ENCODE measurements at places on chromosomes 1 and 21.

DNA sequence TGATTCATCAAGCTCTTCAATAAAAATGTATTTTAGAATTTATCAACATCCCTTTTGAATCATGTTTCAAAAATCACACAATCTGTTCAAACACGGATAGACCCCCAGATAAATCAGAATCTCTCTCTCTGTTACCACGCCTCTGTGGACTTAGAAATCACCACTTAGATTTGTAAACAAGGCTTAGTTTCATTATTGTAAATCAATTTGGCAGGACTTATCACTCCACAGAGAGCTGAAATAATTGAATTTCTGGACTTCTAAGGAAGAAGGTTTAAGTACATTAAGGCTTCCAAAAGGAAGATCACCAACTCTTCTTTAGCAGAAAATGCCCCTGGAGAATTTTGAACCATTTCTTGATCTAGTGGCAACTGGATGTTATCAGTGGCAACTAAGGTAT, 100.4 kb downstream of the APP start:
- DNase-seq = no peak

DNA sequence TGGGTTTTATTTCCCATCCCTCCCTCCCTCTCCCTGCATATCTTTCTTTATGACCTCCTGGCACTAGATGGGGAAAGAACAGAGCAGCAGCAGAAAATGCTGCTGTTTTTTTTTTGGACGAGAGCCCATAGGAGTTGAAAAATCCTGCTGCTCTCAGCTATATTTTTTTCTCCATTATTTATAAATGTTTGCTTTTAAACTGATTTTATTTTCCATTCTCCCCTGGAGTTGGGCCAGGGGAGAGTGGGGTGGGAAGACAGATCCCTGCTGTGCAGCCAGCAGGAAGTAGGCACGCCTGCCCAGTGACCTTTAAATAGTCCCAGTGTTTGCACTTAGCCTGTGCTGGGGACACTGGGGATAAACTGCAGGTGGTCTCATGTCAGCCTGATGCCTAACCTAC, 17.4 kb downstream of the SFT2D2 start:
- no peak for DNase-seq

DNA sequence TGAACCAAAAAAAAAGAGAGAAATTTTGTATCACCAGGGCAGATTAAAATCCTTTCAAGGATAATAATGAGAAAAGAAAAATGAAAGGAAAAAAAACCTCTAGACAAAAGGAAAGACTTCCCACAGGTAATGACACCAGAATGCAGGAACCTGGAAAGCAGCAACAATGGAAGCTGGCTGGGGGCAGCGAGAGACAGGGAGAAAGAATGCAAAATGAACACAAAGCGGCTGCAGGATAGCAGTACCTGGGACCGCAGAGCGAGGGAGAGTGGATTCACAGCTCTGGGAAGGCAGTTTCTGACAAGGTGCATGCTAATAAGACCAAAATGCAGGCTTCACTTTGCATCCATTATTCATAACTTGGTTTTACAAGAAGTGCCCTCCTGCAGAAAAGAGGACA, 349.0 kb downstream of the SIPA1L2 start:
- DNase-seq = no peak

DNA sequence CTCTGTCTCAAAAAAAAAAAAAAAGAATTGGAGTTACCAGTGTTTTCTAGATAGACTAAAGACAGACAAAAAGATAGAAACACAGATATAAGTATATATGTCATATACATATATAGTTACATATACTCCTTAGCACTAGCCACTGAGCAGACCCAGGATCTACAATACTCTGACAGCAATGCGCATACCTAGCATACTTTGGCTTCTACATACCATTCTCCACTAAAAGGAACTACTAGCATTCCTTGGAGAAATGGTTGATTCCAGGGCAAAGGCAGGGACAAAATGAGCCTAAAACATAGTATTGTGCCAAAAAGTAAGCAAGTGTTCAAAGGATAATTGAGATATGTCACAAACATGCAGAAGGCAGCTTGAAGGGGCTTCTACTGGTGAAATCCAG, 22.7 kb downstream of the SYNJ1 start:
- DNase-seq = no peak

GRCh38 chr1:218473522-218473921, 128.4 kb downstream of the TGFB2 start:
- no peak for DNase-seq

GRCh38 chr21:31180256-31181081, 142.2 kb upstream of the KRTAP19-8 start:
- DNase-seq = no peak

DNA sequence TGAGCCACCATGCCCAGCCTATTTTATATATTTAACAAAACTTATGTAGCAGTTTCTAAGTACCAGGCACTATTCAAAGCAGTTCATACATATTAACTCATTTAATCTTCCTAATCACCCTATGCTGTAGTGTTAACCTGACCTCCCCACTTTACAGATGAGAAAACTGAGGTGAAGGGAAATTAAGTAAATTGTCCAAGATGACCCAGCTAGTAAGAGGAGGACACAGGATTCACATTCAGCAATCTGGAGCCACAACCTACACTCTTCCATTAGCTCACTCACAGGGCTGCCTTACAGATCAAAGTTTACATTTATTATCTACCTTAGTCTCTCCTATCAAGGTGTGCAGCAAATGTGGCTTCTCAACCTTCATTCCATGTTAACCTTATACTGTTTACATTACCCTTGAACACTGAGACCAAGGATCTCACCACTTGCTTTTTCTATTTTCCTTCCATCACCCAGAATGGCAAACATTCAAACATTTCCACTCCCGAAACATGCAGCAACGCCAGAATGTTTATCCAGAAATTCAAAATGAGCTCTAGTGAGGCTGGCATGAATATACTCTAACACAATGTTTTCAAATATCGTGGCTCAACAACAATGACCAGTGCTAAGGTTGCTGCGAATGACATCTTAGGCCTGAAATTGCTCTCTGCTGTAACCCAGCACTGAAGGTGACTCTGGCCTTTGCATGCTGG, 24.5 kb downstream of the HIVEP3 start:
- no peak for DNase-seq

DNA sequence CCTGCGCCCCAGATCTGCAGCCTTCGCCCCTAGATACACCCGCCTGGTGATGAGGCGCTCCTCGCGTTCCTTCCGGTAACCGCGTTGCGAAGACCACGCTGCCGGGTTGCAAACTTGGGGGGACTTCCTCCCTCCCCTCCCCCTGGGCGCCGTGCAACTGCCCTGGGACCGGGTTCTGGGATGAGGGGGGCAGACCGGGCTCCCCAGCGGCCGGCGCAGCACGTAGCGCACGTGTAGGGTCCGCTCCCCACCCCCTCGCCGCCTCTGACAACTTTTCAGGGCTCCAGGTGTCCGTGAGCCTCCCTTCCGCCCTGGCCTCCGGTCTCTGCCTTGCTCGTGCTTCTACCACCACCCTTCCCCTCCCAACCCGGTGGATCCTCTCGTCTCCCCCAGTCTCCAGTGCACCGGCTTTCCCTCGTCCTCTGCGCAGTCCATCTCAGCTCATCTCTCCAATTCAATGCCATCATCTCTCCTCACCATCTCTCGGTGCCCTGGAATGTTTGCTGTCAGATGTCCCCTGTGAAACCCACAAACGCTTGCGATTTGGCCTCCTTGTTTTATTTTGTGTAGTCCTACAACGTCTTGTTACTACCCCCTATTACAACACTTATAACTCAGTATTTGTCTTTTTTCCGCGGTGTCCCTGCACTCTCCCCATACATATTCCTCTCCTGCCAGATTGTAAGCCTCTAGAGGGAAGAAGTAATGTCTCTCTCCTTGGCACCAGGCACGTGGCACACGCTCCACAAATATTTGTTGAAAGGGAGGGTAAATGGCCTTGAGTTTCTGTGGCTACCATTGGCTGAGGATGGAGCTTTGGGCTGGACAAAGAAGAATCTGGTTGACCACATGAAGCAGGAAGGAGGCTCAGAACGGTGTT, 782 bp downstream of the PCAT6 start:
- no peak for DNase-seq

DNA sequence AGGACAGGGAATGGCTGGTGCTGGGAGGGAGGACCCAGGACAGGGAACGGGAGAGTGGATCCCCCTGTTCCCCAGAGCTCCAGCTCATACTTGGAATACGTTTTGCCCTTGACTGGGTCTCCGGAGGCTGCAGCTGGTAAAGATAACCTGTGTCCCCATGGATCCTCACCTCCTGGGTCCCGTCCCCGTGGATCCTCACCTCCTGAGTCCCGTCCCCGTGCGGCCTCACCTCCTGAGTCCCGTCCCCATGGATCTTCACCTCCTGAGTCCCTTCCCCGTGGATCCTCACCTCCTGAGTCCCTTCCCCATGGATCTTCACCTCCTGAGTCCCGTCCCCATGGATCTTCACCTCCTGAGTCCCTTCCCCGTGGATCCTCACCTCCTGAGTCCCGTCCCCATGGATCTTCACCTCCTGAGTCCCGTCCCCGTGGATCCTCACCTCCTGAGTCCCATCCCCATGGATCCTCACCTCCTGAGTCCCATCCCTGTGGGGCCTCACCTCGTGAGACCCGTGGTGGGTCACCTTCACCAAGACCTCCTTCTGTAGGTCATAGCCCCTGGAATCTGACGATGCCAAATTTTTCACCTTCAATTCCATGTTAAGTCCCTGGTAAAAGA, 61.4 kb downstream of the SCCPDH start:
- no peak for DNase-seq

- DNase-seq = no peak
These were observed 11.8 kb downstream of the NFASC start for GRCh38 chr1:204882479-204882878.

- no peak for DNase-seq
These were observed 119.7 kb downstream of the PPIAL4G start for GRCh38 chr1:148363439-148363810.

DNA sequence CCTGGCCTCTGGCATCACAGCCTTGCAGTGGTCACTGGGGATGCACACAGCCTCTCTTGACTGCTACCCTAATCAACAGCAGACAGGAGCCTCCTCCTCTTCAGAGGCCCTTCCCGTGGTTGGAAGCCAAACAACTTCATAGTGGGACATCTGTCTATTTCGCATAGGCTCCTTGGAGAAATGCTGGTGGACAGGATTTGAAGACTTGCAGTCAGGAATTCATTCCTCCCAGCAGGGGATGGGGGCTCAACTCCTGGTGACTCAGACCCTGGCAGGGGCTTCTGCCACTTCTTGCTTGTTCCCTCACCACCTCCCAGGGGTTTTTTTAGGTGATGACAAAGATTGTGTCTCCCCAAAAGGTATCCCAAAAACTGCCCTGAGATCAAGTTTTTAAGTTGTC, 191.7 kb upstream of the CAMK1G start:
- DNase-seq = no peak

DNA sequence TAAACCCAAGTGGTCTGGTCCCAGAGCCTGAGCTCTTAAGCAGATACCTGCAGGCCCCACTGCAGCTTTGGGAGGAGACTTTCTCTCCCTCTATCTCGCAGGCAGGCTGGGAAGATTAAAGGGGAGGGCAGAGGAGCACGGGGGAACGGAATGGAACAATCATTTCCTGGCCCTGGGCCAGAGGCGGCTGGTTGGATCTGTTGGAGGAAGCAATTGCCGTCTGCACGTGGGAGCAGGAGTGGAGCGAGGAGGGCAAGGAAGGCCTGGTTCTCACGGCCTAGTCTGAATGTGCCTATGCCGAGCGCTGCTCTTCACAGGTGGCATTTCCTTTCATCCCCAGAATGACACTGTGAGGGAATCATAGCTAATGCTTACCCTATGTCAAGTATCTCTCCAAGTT, 23.7 kb downstream of the NKAIN1 start:
- no peak for DNase-seq

Data from cortex of kidney (tissue), 1 donor.